MCF 10A (cell line): ENCODE measurements at places on chromosomes 13 and 19. TPM values are rescaled to one million over a fixed set of nuclear protein-coding genes. Genes with fewer than 3 reads are reported as not detected.

GRCh38 chr13:62473190-62473943 lies 1057.7 kb upstream of the PCDH20 start:
- H3K27ac ChIP-seq: no peak overlapping the region
- no peaks in the 10 kb centered on the region for H3K36me3 ChIP-seq
- H3K4me3 ChIP-seq: no peak overlapping the region
- no peaks in the 10 kb centered on the region for H3K4me1 ChIP-seq

The ZNF534 gene
- not detected in 2 replicates for total RNA-seq

The CRX gene
- total RNA-seq: not detected in 2 replicates

DNA sequence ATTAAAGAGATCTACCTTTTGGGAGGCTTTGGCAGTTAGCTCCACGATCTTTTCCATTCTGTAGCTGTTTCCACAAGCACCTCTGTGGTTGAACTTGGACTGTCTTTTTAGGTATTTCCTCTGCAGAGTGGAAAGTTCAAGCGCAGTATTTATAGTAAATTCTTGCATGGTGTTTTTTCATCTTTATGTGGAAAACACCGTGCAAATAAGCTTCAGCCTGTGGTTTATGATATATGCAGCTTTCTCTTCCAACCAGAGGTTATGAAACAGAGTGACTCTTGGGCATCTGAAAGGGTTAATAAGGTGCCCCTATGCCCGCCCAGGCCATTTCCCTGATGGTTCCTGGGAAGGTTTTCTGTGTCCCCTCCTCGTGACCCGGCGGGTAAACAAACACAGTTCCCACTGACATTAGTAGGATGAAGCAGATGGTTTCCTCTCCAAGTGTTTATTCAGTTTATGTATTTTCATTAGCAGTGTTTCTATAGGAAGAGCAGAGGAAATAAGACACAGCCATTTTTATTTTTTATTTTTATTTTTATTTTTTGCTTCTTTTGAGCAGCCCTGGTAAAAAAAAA lies 39.7 kb upstream of the RNF113B start:
- no peak overlapping the region for H3K4me3 ChIP-seq
- no peak for DNase-seq
- no peak overlapping the region for H3K27ac ChIP-seq
- no peaks in the 10 kb centered on the region for H3K4me1 ChIP-seq
- H3K27me3 ChIP-seq: no peaks in the 10 kb centered on the region

DNA sequence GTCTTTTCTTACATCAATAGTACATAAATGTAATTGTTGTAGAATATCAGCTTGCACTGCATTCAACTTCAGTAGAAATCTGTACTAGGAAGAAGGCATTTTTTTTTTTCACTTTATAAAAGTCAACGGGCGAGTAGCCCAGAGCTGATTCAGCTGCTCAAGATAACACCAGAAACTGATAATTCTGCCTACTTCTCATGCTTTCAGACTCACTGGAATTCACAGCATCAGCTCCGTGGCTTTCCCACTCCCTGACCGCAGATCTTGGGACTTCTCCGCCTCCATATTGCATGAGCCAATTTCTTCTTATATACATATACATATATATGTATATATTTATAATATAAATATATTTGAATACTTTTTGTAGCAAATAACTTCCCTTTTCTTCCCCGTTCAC lies 263.1 kb upstream of the RXFP2 start:
- DNase-seq: no peak
- no peak overlapping the region for H3K27ac ChIP-seq
- H3K4me3 ChIP-seq: no peak overlapping the region
- peaks cover 56% of the 10 kb centered on the region for H3K27me3 ChIP-seq
- no peaks in the 10 kb centered on the region for H3K4me1 ChIP-seq

The FXYD1 gene
- not detected in 2 replicates for total RNA-seq

- no peak overlapping the region for H3K27ac ChIP-seq
- H3K4me1 ChIP-seq: peaks cover 31% of the 10 kb centered on the region
- DNase-seq: peak; percentile 91
- no peak overlapping the region for H3K4me3 ChIP-seq
- H3K36me3 ChIP-seq: no peaks in the 10 kb centered on the region
These were observed 159.2 kb downstream of the SLC7A1 start for GRCh38 chr13:29436291-29436690.

The NLRP5 gene
- total RNA-seq: not detected in 2 replicates

The GGN gene
- total RNA-seq: 0.27 and 1.4 TPM in 2 replicates

- no peaks in the 10 kb centered on the region for H3K4me1 ChIP-seq
- no peak for DNase-seq
- no peaks in the 10 kb centered on the region for H3K36me3 ChIP-seq
- H3K27ac ChIP-seq: no peak overlapping the region
- H3K4me3 ChIP-seq: no peak overlapping the region
These were observed 60.5 kb downstream of the WDR87 start for GRCh38 chr19:37845932-37846331.

GRCh38 chr19:14525729-14526128 lies 3.7 kb upstream of the TECR start:
- H3K36me3 ChIP-seq: peaks cover 11% of the 10 kb centered on the region
- H3K4me3 ChIP-seq: peak overlapping the region; percentile 35

DNA sequence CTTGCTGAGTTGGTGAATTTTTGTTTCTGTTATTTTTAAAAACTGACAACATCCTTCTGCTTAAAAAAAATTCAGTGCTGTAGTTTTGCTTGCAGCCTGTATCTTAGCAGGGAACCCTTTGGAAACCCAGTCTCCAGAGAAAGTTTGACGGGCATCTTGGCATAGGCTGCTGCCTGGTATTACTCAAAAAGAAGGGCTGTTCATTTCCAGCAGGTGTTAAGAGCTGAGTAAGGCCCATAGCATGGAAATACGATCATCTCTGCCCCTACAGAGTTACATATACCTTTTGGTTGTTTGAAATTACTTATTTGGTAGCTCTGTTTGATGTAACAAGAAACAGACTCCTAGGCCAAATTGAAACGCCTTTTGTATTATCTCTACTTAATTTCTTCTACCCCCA lies 41.5 kb downstream of the URI1 start:
- peaks cover 5% of the 10 kb centered on the region for H3K4me1 ChIP-seq
- peaks cover 22% of the 10 kb centered on the region for H3K36me3 ChIP-seq
- H3K27me3 ChIP-seq: no peaks in the 10 kb centered on the region

GRCh38 chr19:17873786-17874757 lies 2.3 kb downstream of the SLC5A5 start:
- peak; percentile 48 for DNase-seq
- no peaks in the 10 kb centered on the region for H3K27me3 ChIP-seq
- H3K4me3 ChIP-seq: no peak overlapping the region
- no peaks in the 10 kb centered on the region for H3K36me3 ChIP-seq
- H3K4me1 ChIP-seq: no peaks in the 10 kb centered on the region

GRCh38 chr13:97188207-97188606 lies 33.9 kb upstream of the MBNL2 start:
- peaks cover 20% of the 10 kb centered on the region for H3K27me3 ChIP-seq
- no peaks in the 10 kb centered on the region for H3K36me3 ChIP-seq
- H3K27ac ChIP-seq: no peak overlapping the region
- no peak overlapping the region for H3K4me3 ChIP-seq
- no peak for DNase-seq
- H3K4me1 ChIP-seq: no peaks in the 10 kb centered on the region

DNA sequence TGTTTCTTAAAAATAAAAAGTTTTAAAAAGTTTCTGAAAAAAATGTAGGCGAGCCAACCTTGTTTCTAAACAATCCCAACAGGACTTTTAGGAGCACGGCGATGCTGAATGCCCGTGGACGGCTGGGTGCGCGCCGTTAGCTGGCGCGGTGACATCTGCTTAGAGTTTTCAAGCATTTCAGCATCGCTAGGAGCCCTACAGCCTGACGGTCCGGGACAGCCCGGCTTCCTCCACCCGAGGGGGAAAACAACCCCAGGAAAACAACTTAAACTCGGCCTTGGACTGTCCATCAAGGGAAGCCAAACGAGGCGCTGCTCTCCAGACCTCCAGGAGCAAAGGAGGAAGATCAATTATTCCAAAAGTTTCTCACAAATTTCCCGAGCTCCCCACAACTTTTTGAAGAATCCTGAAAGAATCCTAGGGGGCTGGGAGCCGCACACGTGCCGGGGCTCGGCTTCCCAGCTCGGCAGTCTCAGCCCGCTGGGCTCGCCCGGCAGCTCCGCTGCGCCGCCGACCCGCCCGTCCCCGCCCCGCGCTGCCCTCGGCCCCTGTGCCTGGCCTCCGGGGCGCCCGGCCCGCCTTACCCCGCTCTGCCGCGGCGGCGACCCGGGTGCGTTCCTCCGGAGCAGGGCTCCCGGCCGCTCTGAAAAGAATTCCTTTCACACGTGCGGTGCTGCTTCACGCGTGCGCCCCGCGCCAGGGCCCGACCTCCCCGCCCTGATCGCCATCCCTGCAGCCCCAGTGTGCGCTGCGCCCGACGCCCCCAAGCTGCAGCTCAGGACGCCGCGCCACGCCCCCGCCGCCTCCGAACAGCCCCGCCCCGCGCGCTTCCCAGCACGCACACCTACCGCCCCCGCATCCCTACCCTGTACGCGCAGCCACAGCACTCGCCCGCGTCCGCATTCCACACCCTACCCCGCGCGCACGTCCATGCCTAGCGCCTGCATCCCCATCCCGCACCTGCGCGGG lies at the start of gene GJA3:
Gene GJA3 (minus strand): TSS at position 747 of the 969 bp plus-strand sequence. CDS start 17,764 bp downstream, outside the sequence.
- no peak within 1 kb of the TSS for H3K27ac ChIP-seq
- no peaks in the 10 kb centered on the region for H3K27me3 ChIP-seq
- H3K36me3 ChIP-seq: no peaks in the 10 kb centered on the region
- H3K4me1 ChIP-seq: peaks cover 8% of the 10 kb centered on the region
